ENCODE measurements at places on chromosomes 3 and 15.

DNA sequence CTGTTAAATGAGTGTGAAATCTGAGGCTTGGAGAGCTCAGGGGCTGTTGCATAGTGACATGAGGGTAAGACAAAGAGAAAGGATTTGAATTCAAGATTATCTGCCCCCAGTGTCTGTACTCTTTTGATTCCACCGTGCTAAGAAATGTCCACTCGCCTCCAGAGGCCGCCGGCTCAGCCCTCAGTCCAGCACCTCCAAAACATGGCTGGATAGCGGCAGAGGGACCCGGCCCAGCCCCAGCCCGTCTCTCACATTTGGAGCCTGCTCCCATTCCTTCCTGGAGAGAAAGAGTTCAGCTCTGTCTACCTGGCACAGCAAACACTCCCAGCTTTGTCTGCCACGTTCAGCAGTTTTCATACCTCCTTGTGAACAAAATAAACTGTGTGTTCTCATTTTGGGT is 84.8 kb upstream of the IQSEC1 start:
- H3K36me3 ChIP-seq: peaks cover 14% of the 10 kb centered on the region
- no peak for DNase-seq
- H3K4me1 ChIP-seq: peaks cover 16% of the 10 kb centered on the region
- no peak overlapping the region for H3K27ac ChIP-seq
- no peak overlapping the region for H3K4me3 ChIP-seq

DNA sequence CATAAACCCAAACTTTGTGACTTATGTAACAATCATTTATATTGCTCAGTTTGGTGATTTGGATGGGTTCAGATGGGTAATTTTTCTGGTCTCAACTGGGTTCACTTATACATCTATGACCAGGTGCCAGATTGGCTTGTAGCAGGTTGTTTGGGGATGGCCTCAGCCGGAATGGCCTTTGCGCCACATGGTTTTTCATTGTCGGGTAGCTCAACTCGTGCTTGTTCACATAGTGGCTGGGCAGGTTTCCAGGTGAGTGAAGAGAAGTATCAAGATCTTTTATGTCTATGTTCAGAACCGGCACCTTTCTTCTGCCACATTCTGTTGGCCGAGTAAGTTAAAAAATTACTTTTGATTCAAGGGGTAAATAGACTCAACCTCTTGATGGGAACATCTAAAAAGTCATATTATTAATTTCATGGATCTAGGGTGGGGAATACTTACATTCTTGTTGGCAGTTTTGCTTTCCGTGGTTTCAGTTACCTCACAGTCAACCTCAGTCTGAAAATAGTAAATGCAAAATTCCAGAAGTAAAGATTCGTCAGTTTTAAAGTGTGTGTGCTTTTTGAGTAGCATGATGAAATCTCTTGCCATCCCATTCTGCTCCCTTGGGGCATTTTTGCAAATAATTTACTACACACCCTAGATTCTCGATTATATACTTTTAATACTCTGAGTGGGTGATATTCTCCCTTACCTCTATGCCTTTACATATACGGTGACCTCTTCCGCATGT is 745.7 kb upstream of the CCDC54 start:
- H3K27me3 ChIP-seq: no peaks in the 10 kb centered on the region
- H3K4me1 ChIP-seq: peaks cover 40% of the 10 kb centered on the region
- H3K27ac ChIP-seq: no peak overlapping the region
- no peaks in the 10 kb centered on the region for H3K36me3 ChIP-seq
- H3K4me3 ChIP-seq: no peak overlapping the region

- no peak for DNase-seq
- H3K36me3 ChIP-seq: peaks cover 32% of the 10 kb centered on the region
- H3K4me3 ChIP-seq: no peak overlapping the region
- H3K4me1 ChIP-seq: no peaks in the 10 kb centered on the region
- no peak overlapping the region for H3K27ac ChIP-seq
- peaks cover 12% of the 10 kb centered on the region for H3K27me3 ChIP-seq
Measured at GRCh38 chr15:68776477-68777270, 44.0 kb downstream of the ANP32A start.

GRCh38 chr3:127351775-127352350 is 64.0 kb upstream of the PRR20G start:
- peaks cover 45% of the 10 kb centered on the region for H3K27me3 ChIP-seq
- H3K4me3 ChIP-seq: no peak overlapping the region
- H3K27ac ChIP-seq: no peak overlapping the region
- no peak for DNase-seq
- no peaks in the 10 kb centered on the region for H3K36me3 ChIP-seq
- H3K4me1 ChIP-seq: no peaks in the 10 kb centered on the region

DNA sequence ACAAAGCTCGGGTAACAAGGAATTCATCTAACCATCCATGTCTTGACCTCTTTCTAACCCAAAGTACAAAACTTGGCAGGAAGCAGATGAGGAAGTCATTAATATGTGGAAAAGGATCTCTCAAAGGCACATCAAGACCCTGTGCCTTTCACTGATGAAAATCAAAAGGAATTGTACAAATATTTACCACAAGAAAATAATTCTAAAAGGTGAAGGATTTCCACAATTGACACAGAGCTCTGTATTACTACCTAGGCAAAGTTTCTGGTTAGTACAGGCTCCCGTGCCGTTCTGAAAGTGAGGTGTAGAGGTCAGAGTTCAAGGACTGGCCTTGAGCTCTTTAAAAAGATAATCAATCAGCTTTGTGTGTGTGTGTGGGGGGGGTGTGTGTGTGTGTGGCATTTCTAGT is 239.7 kb upstream of the ICE2 start:
- H3K4me3 ChIP-seq: no peak overlapping the region
- H3K36me3 ChIP-seq: no peaks in the 10 kb centered on the region
- DNase-seq: no peak
- H3K27me3 ChIP-seq: peaks cover 13% of the 10 kb centered on the region
- H3K4me1 ChIP-seq: peaks cover 15% of the 10 kb centered on the region
- H3K27ac ChIP-seq: no peak overlapping the region

DNA sequence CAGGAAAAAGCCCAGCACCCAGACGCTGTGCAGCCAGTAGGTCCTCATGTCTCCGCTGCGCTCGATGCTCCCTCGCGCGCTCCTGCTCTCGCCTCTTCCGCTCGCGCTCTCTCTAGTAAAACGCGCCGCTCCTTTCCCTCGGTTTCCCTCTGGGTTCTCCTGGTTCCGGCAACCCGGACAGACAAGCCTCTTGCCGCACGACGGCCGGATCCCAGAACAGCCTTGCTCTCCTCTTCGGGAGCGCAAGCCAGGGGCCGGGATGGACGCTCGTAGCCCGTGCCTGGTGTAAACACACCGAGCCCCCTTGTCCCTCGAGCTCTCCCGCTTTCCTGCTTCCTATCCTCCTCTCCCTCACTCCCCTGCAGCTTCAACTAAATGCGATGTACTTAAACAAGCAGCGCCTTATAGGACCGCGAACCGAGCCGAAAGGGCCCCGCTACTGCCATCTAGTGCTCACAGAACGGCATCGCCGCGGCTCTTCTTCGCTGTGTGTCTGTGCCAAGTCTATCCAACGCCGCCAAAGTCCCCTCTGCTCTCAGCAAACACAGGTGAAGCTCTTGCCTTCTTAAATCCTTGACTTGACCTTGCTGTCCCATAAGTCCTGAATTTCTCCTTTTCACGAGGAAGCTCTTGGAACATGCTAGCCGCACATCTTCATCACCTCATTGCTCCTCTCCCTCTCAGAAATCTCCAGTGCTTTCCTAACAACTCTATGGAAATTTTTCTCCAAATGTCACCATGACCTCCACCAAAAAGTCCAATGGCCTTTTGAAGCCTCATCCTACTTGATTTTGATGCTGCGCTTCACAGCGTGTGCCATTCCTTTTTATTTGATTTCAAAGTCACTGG is 1037.2 kb downstream of the IGSF11 start:
- H3K4me3 ChIP-seq: no peak overlapping the region
- H3K4me1 ChIP-seq: no peaks in the 10 kb centered on the region
- DNase-seq: peak; percentile 46
- no peak overlapping the region for H3K27ac ChIP-seq
- H3K36me3 ChIP-seq: no peaks in the 10 kb centered on the region

GRCh38 chr3:154085799-154086198 is 35.4 kb upstream of the ARHGEF26 start:
- H3K36me3 ChIP-seq: no peaks in the 10 kb centered on the region
- peaks cover 1% of the 10 kb centered on the region for H3K27me3 ChIP-seq
- H3K4me3 ChIP-seq: no peak overlapping the region
- no peaks in the 10 kb centered on the region for H3K4me1 ChIP-seq
- no peak overlapping the region for H3K27ac ChIP-seq

DNA sequence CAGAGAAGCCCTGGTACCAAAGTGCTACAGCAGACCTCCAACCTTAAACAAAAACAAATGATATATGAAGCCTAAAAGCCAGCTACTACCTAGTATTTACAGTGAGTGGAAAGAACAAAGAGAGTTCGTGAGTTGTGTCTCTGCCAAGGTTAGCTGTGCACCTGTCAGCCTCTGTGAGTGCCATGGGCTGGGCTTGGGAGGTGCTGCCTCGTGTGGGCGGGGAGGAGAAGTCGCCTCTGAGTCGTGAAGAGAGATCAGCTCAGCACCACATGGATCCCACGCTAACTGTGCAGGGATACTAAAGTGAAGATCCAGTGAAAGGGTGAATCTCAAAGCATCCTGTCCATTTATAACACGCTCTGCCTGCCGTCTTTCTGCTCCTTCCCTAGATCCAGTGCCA is 101.9 kb downstream of the CHDH start:
- no peak overlapping the region for H3K27ac ChIP-seq
- no peaks in the 10 kb centered on the region for H3K4me1 ChIP-seq
- no peak overlapping the region for H3K4me3 ChIP-seq
- H3K27me3 ChIP-seq: peaks cover 39% of the 10 kb centered on the region

- DNase-seq: no peak
- peaks cover 6% of the 10 kb centered on the region for H3K4me1 ChIP-seq
- no peak overlapping the region for H3K4me3 ChIP-seq
- H3K36me3 ChIP-seq: no peaks in the 10 kb centered on the region
- H3K27ac ChIP-seq: no peak overlapping the region
Measured at GRCh38 chr3:152968388-152969024, 133.6 kb downstream of the P2RY1 start.

- no peak for DNase-seq
- peaks cover 34% of the 10 kb centered on the region for H3K36me3 ChIP-seq
- peaks cover 71% of the 10 kb centered on the region for H3K4me1 ChIP-seq
- no peak overlapping the region for H3K27ac ChIP-seq
- peaks cover 1% of the 10 kb centered on the region for H3K27me3 ChIP-seq
- no peak overlapping the region for H3K4me3 ChIP-seq
Measured at GRCh38 chr3:159902546-159903314, 85.9 kb upstream of the IL12A start.

- H3K27me3 ChIP-seq: peaks cover 3% of the 10 kb centered on the region
- peak overlapping the region; percentile 99 for H3K27ac ChIP-seq
- no peaks in the 10 kb centered on the region for H3K36me3 ChIP-seq
- H3K4me3 ChIP-seq: no peak overlapping the region
- H3K4me1 ChIP-seq: peaks cover 63% of the 10 kb centered on the region
- DNase-seq: no peak
Measured at GRCh38 chr3:194572944-194573491, 60.2 kb downstream of the TMEM44 start.

DNA sequence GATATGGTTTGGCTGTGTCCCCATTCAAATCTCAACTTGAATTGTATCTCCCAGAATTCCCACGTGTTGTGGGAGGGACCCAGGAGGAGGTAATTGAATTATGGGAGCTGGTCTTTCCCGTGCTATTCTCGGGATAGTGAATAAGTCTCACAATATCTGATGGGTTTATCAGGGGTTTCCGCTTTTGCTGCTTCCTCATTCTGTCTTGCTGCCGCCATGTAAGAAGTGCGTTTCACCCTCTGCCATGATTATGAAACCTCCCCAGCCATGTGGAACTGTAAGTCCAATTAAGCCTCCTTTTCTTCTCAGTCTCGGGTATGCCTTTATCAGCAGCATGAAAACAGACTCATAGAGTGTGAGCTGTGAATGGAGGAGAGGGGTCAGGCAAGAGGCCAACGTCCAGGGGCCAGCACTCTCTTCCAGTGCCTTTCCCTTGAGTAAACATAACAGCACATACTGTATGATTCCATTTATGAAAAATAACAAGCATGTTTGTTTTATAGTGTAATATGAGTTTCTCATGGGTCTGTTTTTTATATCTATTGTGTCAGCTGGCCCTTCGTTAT is 16.3 kb upstream of the LCTL start:
- no peak overlapping the region for H3K4me3 ChIP-seq
- H3K36me3 ChIP-seq: no peaks in the 10 kb centered on the region
- H3K4me1 ChIP-seq: peaks cover 32% of the 10 kb centered on the region
- no peak overlapping the region for H3K27ac ChIP-seq

- H3K4me3 ChIP-seq: no peak overlapping the region
- DNase-seq: no peak
- peaks cover 41% of the 10 kb centered on the region for H3K4me1 ChIP-seq
Measured at GRCh38 chr15:60438646-60439045, 40.3 kb downstream of the ICE2 start.

GRCh38 chr3:67104388-67104787 is 106.3 kb downstream of the KBTBD8 start:
- no peaks in the 10 kb centered on the region for H3K36me3 ChIP-seq
- no peak overlapping the region for H3K27ac ChIP-seq
- no peak overlapping the region for H3K4me3 ChIP-seq
- DNase-seq: no peak
- H3K27me3 ChIP-seq: peaks cover 4% of the 10 kb centered on the region
- peaks cover 1% of the 10 kb centered on the region for H3K4me1 ChIP-seq

- H3K4me3 ChIP-seq: no peak overlapping the region
- no peak for DNase-seq
- peaks cover 27% of the 10 kb centered on the region for H3K4me1 ChIP-seq
- no peaks in the 10 kb centered on the region for H3K36me3 ChIP-seq
Measured at GRCh38 chr3:9955067-9955502, 2.9 kb upstream of the PRRT3 start.

GRCh38 chr3:181808053-181808452 is 96.3 kb downstream of the SOX2 start:
- H3K36me3 ChIP-seq: no peaks in the 10 kb centered on the region

GRCh38 chr3:111874177-111874820 is 15.2 kb downstream of the PHLDB2 start:
- H3K36me3 ChIP-seq: peaks cover 37% of the 10 kb centered on the region
- H3K4me3 ChIP-seq: peak overlapping the region; percentile 44
- peak overlapping the region; percentile 72 for H3K27ac ChIP-seq
- H3K27me3 ChIP-seq: no peaks in the 10 kb centered on the region

DNA sequence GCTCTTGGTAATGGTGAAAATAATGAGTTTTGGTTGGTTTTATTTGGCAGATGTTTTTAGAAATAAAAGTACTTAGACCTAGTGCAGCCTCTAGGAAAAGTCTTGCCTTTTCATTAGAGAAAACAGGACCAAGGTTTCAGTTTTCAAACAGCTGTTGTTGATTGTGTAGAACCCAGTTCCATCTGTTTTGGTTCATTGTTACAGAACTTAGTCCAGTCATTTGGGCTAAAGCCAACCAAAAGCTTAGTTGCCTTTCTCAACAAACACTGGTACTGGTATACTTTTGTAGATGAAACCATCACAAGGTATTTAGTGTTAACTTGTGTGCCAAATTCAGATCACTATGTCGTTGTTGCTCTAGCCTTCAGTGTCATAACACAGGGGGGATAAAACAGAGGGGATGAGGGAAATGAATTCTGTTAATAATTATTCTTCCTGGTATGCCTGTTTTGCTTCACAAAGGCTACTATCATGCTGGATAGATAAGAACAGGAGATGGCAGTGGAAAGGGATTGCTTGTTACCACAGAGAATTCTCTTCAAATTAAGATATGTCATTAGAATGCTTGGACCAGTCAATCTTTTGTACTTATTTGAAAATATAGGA is 12.6 kb upstream of the APH1B start:
- H3K36me3 ChIP-seq: peaks cover 33% of the 10 kb centered on the region
- H3K27ac ChIP-seq: no peak overlapping the region
- H3K4me3 ChIP-seq: no peak overlapping the region
- DNase-seq: no peak
- H3K27me3 ChIP-seq: no peaks in the 10 kb centered on the region

- peaks cover 44% of the 10 kb centered on the region for H3K4me1 ChIP-seq
- no peak overlapping the region for H3K27ac ChIP-seq
- H3K27me3 ChIP-seq: no peaks in the 10 kb centered on the region
- H3K36me3 ChIP-seq: no peaks in the 10 kb centered on the region
- no peak for DNase-seq
Measured at GRCh38 chr3:61809879-61810278, 248.5 kb downstream of the PTPRG start.
